ENCODE measurements at places on chromosomes 1 and 21.

DNA sequence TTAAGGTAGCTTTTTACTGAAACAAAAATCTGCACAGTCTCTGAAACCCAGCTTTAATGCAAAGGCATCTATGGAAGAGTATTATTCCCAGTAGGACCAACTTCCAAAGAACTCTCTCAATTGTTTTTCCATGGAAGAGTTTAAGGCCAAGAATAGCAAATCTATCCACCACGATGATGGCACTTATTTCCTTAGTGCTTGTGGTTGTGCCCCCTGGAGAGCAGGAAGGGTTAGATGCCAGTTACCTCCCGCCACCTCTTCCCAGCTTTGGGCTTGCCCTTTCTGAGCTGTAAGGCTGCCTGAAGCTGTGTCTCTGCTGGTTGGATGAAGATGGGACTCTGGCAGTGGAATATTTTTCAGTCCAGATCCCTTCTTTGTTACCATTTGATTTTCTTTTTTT lies 4.8 kb upstream of the ATP1A1 start:
- no peak for DNase-seq

DNA sequence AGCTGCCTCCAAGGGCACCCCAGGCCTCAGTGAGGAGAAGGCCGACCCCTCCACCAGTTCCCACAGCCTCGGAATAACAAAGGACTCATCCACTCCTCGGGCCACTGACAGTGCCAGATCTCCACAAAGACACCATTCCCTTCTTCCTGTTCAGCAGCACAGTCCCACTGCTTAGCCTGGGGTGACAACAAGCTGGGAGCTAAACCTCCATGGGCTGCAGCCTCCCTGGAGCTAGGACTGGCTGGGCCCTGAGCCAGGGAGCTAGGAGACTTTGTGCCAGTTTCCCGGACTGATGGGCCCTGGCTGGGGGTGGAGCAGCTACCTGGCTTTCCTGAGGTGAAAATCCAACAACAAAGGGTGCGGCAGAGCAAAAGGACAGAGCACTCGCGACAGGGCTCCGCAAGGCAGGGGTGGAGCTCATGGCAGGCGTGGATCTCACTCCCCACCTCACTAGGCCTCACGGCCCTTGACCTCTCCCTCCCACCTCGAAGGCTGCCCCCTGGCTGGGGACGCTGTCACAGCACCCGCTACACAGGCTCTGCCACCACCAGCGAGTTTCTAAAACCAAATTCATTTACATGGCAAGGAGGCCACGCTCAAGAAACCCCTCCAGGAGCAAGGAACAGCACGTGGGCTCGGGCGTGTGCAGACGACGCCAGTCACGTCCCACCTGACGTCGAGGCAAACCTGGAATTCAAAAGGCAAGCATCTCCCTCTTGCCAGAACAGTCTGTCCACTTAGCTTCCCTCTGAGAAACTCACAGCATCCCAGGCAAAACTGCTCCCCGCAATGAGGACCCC lies 13.8 kb downstream of the SLC35E2B start:
- no peak for DNase-seq

DNA sequence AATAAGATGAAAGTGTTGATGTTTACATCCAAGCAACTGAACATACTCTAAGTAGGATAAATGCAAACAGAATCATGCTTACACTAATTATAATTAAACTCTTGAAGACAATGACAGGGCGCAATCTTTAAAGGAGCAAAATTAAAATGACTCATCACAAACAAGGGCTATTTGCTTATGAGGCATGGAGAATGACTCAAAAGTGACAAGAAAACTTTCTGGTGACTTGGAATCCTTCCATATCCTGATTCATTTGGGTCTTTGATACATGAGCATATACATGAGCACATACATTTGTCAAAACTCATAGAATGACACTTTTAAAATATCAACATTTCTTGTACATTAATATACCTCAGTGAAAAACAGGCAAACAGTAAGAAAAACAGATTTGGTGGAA lies 1632.3 kb downstream of the KCNT2 start:
- no peak for DNase-seq

- DNase-seq, result no peak
Measured at GRCh38 chr1:206575165-206575893, 36.9 kb downstream of the EIF2D start.

GRCh38 chr1:234619071-234619480 lies 9.1 kb upstream of the IRF2BP2 start:
- DNase-seq, result no peak

DNA sequence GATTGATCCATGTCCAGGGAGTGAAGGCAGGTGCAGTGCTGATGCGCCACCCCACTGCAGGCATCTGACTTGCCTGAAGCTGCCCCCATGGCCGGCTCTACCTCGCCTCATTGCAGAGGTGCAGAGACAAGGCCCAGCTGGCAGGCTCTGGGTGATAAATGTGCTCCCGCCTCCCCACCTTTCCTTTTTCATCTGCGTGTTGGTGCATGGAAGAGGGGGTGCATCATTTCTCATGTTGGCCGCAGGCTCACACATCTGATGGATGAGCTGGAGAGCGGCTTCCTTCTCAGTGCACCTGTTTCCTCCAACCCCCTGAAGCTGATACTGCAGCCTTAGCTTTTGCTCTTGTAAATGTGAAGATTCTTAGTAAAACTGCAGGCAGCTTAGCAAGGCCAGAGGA lies 306.0 kb upstream of the KAZN start:
- no peak for DNase-seq

- no peak for DNase-seq
Measured at GRCh38 chr1:92853299-92853698, 21.5 kb downstream of the RPL5 start.

DNA sequence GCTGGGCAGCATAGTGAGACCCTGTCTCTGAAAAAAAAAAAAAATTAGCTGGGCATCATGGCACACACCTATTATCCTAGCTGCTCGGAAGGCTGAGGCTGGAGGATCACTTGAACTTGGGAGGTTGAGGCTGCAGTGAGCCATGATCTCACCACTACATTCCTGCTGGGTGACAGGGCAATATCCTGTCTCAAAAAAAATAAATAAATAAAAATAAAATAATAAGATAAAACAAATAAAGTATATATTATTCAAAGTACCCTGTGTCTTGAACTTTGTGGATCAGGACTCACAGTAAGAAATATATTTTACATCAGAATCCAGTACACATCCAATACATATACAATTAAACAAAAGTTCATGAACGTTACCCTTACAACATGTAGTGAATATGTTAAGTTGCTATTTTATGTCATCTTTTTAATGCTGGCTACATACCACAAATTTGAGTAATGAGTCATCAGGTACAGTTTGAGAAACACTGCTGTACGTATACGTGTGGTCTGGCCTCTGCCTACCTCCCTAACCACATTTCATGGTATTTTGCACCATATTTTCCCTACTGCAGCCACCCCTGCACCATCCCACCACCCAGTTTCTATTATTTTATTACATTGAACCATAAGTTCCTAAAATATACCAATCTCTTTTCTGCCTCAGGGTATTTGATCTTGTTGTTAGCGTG lies 4.4 kb downstream of the NME7 start:
- peak; percentile 11 for DNase-seq

DNA sequence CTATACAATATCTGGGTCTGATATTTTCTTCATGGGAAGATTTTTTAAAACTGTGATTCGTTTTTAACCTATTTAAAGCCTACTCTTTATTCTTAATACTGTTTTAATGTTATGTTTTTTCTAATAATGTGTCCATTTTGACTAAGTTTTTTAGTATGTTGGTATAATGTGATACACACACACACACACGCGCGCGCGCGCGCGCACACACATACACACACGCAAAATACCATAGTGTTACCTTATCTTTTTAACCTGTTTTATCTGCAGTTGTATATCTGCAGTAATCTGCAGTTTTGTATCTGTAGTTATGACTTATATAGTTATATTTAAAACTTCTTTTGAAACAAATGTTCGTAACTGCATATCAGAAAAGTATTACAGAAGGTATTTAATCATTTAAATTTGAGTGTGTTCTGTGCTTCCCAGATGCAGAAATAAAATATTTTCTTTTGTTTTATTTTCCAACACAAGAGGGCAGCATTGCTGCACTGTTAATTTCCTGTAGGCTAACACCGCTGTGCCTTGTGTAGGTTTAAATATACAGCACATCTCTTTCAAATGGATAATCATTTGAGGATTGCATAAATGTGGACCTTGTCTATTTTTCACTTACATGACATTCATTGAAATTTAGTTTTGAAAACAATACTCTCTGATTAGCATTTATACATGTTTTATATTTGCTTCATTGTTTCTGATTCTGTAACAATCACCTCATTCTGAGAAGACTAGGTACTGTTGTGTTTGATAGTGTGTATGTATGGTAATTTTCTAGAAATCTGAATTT lies 166.1 kb downstream of the PDE4B start:
- peak; percentile 4 for DNase-seq

Data from activated T-cell treated with anti-CD3 and anti-CD28 coated beads, Interleukin-2, amount 50 U/mL, for 4 hours (primary cell).